ENCODE measurements at places on chromosomes 7 and 10. TPM values are rescaled to one million over a fixed set of nuclear protein-coding genes. Genes with fewer than 3 reads are reported as not detected.

DNA sequence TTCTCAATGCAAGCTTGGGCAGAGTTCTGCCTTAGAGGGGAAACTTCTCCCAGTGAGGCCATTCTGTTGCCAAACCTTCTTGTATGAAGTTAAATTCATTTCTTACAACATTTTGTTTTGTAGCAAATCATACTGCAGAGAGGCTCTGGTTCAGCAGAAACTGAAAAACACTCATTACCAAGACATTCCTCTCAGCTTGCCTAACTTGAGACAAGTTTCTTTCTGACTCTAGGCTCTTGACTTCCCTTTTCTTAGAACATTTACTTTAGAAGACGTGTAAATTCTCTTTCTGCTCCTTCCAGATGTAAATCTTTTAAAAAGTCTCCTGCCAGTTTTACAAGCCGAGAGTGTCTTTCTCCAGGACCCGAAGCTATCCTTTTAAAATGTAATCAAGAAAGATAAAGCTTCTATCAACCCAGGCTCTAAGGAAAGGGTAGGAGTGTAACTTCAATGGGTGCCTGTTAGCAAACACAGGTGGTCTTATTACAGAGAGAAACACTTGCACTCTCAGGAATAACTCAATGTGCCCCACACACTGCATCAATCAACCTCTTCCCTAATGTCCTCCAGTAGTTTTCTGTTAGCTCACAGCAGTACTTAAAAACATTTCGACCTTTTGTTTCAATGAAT is 80.5 kb upstream of the TAS2R16 start:
- no peak for DNase-seq

Gene CDHR1
- not detected for polyA plus RNA-seq

GRCh38 chr7:134371971-134372370 is 55.2 kb upstream of the SLC35B4 start:
- DNase-seq = no peak

DNA sequence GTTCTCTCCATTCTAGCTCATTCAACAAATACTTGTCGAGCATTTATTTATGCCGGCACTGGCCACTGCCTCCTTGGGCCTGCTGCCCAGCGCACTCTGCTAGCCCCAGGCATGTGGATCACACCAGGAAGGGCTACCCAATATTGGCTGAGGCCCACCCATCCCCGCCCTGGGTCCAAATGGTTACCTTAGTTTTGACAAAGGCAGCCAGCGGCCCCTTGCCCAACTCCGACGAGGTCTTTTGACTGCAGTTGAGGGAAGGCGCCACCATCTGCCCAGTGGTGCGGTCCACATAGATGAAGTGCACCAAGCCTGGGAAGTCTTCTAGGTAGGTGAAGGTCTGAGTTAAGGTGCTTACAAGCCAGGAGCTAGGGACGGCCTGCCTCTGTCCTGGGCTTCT is 7.2 kb upstream of the PYROXD2 start:
- DNase-seq = no peak

DNA sequence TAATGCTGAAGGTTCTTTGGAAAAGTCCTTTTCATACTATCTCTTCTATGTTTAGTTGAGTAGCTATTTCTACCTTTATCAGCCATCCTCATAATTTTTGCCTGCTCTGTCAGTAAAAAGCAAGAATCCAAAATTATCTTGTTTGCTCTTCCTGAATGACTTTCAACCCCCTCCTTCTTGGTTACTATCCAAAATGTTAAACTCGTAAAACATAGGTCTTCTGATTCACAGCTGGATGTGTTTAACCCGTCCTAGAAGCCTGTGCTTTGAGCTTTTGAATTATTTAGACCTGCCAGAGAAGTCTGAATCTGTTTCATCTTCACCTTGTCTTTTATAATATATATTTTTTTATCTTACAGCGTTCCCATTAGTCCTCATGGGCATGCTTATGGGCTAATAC is 136.4 kb upstream of the MDFIC start:
- no peak for DNase-seq

DNA sequence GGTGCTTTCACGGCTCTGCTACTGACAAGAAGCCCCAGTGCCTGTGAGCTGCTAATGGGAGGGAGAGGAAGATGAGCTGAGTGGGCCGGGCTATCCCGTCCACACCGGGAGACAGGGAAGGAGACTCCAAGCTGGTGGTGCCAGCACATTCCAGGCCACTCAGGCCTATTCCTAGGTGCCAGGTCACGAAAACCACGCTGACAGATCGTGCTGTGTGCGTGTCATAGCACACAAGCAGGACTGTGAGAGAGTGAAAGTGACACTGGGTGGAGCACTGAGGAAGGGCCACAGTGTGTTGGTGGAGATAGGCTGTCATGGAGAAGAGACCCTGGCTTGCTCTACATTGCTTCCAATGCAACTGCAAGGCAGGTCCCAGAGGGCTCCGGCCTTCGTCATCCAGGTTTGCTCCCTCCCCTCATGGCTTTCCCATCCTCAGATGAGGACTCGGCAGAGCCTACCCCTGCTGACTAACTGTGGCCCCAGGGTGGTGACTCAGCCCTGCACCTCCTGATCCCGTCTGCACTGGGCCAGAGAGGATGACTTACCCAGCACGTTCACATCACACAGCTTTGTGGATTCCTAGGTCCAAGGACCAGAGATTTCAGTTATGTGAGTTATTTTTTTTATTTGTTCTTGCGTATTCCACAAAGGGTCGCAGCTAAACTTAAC is 167.3 kb downstream of the EGFR start:
- peak; percentile 77 for DNase-seq
